Esophagus muscularis mucosa (tissue), 4 donors: ENCODE measurements at places on chromosomes 5 and 9. TPM values are rescaled to one million over a fixed set of nuclear protein-coding genes. Genes with fewer than 3 reads are reported as not detected.

The CCDC180 gene
- 3.8 TPM for total RNA-seq

The DMRT3 gene
- not detected for total RNA-seq

The PCDHB5 gene
- 7.4 TPM for total RNA-seq

The PRELID1 gene
- total RNA-seq = 93.6 TPM

The DELE1 gene
- total RNA-seq = 75.8 TPM

The LURAP1L gene
- total RNA-seq = 22.0 TPM
